ENCODE measurements at places on chromosomes 5 and 9. TPM values are rescaled to one million over a fixed set of nuclear protein-coding genes. Genes with fewer than 3 reads are reported as not detected.

The CFAP157 gene
- 0.18 TPM for total RNA-seq

The SLCO6A1 gene
- total RNA-seq = not detected

The STK32A gene
- total RNA-seq = not detected

DNA sequence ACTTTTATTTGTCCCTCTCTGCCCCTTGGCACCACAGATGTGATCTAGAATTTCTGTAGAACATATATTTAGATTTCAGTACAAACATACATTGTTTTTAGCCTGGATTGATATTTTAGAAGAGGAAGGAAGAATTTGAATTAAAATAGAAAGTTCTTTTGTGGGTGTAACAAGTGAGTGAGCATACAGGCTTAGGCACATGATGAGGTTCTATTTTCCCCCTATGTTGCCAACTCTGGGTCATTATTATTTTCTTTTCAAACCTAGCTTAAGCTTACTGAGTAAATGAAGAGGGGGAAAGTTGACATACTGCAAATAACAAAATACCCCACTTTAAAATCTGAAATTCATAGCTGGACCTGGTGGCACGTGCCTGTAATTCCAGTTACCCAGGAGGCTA lies 102.9 kb downstream of the GCNT1 start:
- peak overlapping the region; percentile 36 for H3K27ac ChIP-seq
- no peak overlapping the region for H3K4me3 ChIP-seq
- H3K36me3 ChIP-seq = no peaks in the 10 kb centered on the region

The SLC6A19 gene
- total RNA-seq = not detected

DNA sequence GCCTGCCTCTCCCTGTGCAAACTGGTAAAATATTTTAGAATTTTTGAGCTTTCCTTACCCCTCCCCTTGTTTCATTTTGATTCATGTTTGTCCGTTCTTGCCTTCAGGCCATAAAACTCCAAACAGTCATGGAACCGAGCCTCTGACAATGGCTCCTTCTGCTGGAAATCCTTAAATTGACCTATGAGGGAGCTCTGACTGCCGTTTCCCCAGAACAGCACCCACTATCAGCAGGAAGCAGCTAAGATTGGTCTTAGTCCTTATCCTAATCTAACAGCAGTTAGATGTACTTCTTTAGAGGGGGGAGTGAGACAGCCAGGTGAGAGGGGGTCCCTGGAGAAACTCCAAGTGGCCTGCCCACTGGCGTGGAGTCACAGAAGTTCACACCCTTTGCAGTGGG lies 106.7 kb downstream of the FAM174A start:
- no peaks in the 10 kb centered on the region for H3K36me3 ChIP-seq
- no peak overlapping the region for H3K27ac ChIP-seq
- H3K4me1 ChIP-seq = no peaks in the 10 kb centered on the region
- no peak for DNase-seq

The OGN gene
- not detected for total RNA-seq

The FGD3 gene
- total RNA-seq = 42.9 TPM
